ENCODE measurements at places on chromosomes 11 and 22.
A peak's percentile ranks its signal among the peaks of the same experiment; 100 is the strongest.

- no peak for DNase-seq
These were observed 96.0 kb downstream of the PARVA start for GRCh38 chr11:12473381-12473780.

- DNase-seq, result no peak
These were observed 12.7 kb upstream of the PVALB start for GRCh38 chr22:36829370-36830002.

DNA sequence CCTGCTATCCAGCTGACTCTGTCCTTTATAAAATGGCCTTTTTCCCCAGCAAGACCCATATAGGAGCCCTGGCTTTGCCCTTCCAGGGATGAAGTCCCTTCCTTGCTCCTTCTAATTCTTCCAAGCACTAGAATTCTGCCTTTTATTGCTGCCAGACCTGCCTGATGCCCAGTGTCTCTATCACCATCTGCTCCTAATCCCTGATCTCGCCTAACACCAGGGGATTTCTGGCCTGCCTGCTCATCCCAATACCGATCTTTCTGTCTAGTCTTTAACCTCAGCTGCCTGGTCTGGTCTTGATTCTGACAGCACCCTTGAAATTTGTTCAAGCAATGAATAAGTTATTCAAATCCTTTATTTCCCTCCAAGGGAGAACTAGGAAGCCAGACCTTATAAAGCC, 150.2 kb downstream of the SPON1 start:
- no peak for DNase-seq

- DNase-seq, result no peak
These were observed 33.1 kb upstream of the ARHGAP32 start for GRCh38 chr11:129225190-129225589.

- no peak for DNase-seq
These were observed 190.7 kb downstream of the ST3GAL4 start for GRCh38 chr11:126546191-126546590.

GRCh38 chr22:38401336-38402084, 53.5 kb downstream of the KCNJ4 start:
- no peak for DNase-seq

DNA sequence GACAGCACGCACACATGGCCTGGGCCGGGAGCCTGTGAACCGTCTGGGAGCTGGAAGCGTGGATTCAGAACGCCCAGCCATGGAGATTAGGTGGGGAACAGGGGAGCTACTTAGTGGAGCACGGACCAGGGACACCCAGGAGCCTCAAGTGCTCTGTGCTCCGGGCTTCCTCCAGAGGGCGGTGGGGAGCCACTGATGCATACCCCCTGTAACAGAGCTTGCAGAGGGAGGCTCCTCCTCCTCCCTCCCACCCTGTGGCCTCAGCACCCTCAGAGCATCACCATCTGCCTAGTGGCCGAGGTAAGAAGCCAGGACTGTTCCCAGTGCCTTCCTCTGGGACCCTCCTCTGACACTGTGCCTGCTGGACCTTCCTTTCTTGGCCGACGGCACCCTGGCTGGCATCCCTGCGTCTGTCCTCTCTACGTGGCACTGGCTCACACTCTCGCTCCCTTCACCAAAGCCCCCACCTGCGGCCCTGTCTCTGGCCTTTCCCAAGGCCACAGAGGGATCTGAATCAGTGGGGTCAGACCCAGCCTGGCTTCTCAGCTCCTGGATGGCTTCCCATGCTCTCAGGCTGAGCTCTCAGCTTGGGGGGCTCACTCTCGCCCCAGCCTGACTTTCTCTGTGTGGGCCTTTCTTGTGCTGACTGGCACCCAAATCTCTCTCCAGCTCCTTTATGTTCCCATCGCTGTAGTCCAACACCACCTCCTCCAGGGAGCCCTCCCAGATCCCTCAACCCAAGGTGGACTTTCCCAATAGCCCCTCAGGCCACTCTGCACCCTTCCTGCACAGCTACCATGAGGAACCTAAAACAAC, 780.9 kb downstream of the BRD1 start:
- DNase-seq, result no peak

DNA sequence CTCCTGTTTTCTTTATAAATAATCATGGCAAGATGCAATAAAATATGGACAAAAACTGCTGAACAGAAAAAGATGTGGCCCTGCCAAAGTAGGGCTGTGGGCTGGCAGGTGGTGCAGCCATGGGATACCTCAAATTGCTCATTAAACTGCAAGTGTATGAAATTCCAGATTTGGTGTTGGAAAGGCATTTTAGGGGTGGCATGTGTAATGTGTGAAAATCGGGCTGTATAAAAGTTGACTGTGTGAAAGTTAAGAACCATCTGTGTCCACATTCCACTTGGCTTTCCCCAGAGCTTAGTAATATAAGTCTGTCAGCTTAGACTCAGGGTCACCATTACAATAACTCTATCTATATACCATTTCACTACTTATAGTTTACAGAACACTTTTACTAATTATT, 34.8 kb upstream of the FZD4 start:
- DNase-seq, result no peak

DNA sequence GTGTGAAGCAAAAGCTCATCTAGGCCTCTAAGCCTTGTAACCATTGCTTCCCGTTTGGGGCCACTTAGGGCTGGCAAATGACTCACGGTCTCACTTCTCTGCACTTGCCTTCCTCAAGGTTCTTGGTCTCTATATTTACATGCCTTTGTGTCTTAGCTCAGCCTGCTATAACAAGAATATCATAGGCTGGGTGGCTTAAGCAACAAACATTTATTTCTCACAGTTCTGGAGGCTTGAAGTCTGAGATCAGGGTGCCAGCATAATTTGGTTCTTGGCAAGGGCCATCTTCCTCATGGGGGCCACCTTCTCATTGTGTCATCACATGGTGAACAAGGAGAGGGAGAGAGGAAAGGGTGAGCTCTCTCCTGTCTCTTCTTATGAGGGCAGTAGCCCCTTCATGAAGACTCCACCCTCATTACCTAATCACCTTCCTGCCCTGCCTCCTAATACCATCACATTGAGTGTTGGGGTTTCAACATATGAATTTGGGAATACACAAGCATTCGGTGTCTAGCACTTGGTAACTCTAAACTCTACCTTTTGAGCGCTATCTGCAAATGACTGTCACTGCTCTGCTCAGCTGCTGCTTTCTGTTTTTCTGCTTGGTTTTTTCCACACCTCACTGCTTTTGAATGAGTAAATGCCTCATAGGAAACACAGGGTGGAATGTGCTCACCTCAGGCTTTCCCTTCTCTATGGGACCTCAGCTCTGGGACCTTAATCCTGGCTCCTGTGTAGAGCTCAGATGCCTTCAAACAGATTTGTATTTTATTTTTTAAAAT, 16.2 kb upstream of the ME3 start:
- no peak for DNase-seq

- no peak for DNase-seq
These were observed 29.5 kb downstream of the DKK3 start for GRCh38 chr11:11978792-11979487.

- DNase-seq, result no peak
These were observed 79.7 kb downstream of the ARHGAP42 start for GRCh38 chr11:100766764-100767163.

GRCh38 chr11:87454241-87454640, 416.5 kb downstream of the TMEM135 start:
- DNase-seq, result no peak

GRCh38 chr22:50674130-50674500, 1.5 kb downstream of the SHANK3 start:
- no peak for DNase-seq

DNA sequence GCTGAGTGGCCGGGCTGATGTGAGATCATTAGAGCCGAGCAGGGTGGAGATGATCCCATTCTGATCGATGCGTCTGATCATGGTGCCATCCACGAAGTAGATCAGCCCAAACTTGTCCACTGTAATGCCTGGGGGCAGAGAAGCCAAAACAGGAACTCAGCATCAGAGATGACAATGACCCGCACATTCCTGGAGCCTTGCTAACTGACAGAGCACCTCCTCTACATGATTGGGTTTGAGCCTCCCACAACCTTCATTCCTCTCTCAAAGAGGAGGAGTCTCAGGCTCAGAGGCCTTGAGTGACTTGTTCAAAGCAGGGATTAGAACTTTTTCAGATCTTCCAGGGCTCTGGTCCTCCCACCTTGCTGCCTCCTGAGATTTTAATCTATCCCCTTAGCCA, 133.7 kb upstream of the NARS2 start:
- no peak for DNase-seq

- no peak for DNase-seq
These were observed 296.6 kb downstream of the TBC1D22A start for GRCh38 chr22:47059076-47059475.

GRCh38 chr11:121723246-121723741, 270.5 kb upstream of the SORL1-AS1 start:
- DNase-seq, result no peak

- DNase-seq, result no peak
These were observed 65.8 kb downstream of the MORC2 start for GRCh38 chr22:30902496-30903357.

- DNase-seq, result no peak
These were observed 68.7 kb downstream of the ETS1 start for GRCh38 chr11:128518493-128519207.

GRCh38 chr11:16242806-16243205, 113.5 kb downstream of the SOX6 start:
- no peak for DNase-seq

- no peak for DNase-seq
These were observed 7.3 kb downstream of the ZDHHC8 start for GRCh38 chr22:20138868-20139267.

GRCh38 chr11:61362542-61362875, 335 bp downstream of the TMEM138 start:
- DNase-seq, result peak; percentile 69

GRCh38 chr22:17430412-17430811, 61.2 kb downstream of the CECR2 start:
- DNase-seq, result no peak

DNA sequence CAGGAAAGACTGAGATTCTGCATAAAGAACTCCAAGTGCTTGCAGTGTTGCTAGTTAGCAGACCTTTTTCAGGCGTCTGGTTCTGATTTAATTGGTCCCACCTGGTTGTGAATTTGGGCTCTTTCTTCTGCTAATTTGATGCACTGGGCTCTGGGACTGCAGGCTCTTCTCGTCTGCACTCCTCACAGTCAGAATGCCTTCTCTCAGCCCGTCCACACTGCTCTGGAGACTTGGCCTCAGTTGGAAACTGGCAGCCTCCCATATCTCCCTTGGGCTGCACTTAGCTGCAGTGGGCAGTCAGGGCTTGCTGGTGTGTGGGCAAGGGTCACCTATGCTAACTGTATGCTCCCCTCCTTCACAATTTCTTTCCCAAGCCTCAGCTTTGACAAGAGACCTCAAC, 1.5 kb downstream of the TRIM6 start:
- no peak for DNase-seq

DNA sequence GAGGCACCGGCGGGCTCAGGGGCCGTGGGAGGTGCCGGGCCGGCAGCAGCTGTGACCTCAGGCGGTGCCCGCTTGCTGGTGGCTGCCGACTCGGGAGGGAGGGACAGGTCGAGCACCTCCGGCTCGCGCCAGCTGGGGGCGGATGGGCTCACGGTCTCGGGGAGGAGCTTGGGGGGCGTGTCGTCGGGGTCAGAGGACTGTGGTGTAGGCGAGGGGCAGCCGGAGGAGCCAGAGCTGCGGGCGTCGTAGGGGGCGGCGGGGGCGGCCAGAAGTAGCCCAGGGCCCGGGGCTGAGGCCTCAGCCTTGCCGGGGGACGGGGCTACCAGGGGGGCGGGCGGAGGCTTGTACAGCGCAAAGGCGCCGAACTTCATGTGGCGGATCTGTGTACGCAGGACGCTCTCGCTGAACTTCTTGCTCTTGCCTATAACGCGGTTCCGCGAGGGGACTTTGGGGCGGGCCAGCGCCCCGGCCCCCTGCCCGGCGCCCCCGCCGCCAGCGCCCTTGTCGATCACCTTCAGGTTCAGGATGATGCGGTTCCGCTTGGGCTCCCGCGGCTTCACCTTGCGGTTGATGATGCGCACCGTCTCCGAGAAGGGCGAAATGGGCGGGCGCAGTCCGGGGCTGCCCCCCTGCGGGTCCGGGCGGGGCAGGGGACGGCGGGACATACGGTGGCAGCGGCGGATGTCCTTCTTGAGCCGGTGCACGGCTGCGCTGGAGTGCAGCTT, 5.5 kb downstream of the CBX6 start:
- DNase-seq, result no peak

DNA sequence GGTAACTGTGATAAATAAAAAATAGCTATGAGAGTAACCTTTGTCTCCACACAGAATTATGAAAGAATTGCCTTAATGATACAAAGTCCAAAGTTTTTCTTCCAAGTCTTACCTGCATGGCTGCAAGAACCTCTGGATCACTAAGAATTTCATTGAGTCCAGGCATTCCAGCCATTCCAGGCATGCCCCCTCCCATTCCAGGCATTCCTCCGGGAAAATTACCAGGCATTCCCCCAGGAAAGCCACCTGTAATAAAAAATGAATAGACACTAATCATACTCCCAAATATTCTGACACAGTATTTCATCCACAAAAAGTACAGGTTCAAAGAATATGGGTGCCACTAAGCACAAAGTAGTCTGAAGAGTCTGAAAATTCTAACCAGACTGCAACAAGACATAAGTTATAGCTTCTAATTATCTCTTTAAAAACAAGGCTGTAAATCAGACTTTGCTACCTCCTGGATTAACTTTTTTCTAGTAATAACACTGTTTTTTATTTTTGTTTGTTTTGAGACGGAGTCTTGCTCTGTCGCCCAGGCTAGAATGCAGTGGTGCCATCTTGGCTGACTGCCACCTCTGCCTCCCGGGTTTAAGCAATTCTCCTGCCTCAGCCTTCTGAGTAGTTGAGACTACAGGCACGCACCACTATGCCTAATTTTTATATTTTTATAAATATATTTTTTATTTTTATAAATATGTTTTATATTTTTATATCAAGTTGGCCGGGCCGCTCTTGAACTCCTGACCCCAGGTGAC, 8.0 kb upstream of the SLC25A17 start:
- no peak for DNase-seq

- DNase-seq, result no peak
These were observed 1.7 kb upstream of the RCOR2 start for GRCh38 chr11:63918507-63919191.

DNA sequence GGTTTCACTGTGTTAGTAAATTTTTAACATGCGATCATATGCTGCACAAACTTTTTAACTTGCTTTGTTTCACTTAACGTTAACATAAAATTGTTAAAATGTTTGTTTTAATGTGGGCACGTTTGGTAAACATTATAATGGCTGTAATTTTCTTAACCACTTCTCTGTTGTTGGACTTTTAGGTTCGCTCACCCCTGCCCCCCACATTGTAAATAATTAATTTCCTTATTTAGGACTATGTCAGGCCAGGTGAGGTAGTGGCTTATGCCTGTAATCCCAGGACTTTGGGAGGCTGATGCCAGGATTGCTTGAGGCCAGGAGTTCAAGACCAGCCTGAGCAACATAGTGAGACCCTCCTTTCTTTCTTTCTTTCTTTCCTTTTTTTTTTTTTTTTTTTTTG, 6.7 kb upstream of the DIXDC1 start:
- DNase-seq, result no peak

GRCh38 chr11:126523441-126524205, 168.1 kb downstream of the ST3GAL4 start:
- DNase-seq, result no peak

GRCh38 chr11:125350206-125351032, 145.6 kb downstream of the FEZ1 start:
- no peak for DNase-seq

GRCh38 chr11:8913961-8914660, 3.1 kb downstream of the AKIP1 start:
- peak; percentile 32 for DNase-seq

- no peak for DNase-seq
These were observed 30.6 kb upstream of the CASP12 start for GRCh38 chr11:104928811-104929210.
